ENCODE measurements at places on chromosomes 4 and X.
A peak's percentile ranks its signal among the peaks of the same experiment; 100 is the strongest.

GRCh38 chr4:16218950-16219349 is 7.3 kb downstream of the TAPT1 start:
- no peak overlapping the region for H3K27ac ChIP-seq
- no peak for DNase-seq
- no peak overlapping the region for H3K4me3 ChIP-seq
- no peaks in the 10 kb centered on the region for H3K27me3 ChIP-seq

- peak overlapping the region; percentile 85 for H3K27ac ChIP-seq
- no peaks in the 10 kb centered on the region for H3K27me3 ChIP-seq
- peak overlapping the region; percentile 77 for H3K4me3 ChIP-seq
- peaks cover 19% of the 10 kb centered on the region for H3K36me3 ChIP-seq
- peaks cover 35% of the 10 kb centered on the region for H3K4me1 ChIP-seq
- no peak for DNase-seq
These were observed 191.4 kb downstream of the TSPAN5 start for GRCh38 chr4:98466868-98467599.

- H3K27me3 ChIP-seq: no peaks in the 10 kb centered on the region
- H3K4me1 ChIP-seq: no peaks in the 10 kb centered on the region
- no peaks in the 10 kb centered on the region for H3K36me3 ChIP-seq
These were observed 94.1 kb downstream of the DRD5 start for GRCh38 chr4:9875516-9875915.

DNA sequence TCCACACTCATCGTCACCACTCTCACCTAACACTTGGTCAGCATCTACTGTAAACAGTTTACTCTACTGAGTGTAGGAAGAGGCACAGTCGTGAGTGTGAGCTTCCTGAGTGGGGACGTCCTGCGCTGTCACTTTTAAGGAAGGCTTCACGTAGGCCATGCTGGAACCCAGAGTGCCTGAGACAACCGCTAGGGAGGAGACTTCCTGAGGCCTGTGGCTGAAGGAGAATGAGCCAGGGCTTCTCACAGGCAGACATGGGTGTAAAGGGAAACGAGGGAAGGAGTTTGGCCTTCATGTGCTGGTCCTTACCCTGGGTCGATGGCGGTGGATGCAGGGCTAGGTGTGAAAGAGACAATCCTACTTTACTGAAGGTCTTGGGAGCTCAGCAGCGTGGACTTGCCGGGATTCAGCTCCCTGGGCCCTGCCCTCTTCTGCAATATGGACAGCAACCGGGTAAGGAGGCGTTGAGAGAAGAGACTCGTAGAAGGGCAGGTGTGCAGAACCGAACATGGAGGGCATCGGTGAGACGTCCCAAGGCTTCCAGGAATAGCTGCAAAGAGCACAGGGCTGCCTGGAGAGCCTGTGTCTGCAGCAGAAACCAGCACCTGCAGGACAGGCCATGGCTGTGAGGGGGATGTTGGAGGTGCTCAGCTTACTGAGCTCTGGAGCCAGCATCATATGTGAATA is 48.7 kb upstream of the TLR3 start:
- H3K27me3 ChIP-seq: no peaks in the 10 kb centered on the region
- peak; percentile 66 for DNase-seq
- H3K4me3 ChIP-seq: no peak overlapping the region

DNA sequence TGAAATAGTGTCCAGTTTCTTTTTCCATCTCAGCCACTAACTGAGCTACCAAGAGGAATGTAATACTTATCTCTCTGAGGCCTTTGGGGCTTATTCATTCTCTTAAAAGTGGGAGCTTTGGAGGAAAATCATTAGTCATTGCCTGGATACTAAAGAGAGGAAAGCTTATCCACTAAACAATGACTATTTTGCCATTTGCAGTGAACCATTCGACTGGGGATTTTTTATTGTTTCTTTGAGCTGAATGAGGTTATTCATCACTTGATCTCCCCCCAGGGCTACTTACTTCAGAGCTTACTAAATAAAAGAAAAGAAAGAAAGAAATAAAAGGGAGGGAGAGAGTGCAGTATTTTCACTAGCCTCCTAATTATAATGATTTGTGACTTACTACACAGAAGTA is 1329.5 kb upstream of the TENM3 start:
- DNase-seq: no peak
- no peaks in the 10 kb centered on the region for H3K4me1 ChIP-seq
- H3K36me3 ChIP-seq: no peaks in the 10 kb centered on the region
- H3K4me3 ChIP-seq: no peak overlapping the region
- no peak overlapping the region for H3K27ac ChIP-seq

- peaks cover 17% of the 10 kb centered on the region for H3K4me1 ChIP-seq
- no peak overlapping the region for H3K27ac ChIP-seq
- H3K27me3 ChIP-seq: no peaks in the 10 kb centered on the region
- no peak for DNase-seq
- no peaks in the 10 kb centered on the region for H3K36me3 ChIP-seq
These were observed 95.9 kb downstream of the RASL11B start for GRCh38 chr4:52957835-52958631.

DNA sequence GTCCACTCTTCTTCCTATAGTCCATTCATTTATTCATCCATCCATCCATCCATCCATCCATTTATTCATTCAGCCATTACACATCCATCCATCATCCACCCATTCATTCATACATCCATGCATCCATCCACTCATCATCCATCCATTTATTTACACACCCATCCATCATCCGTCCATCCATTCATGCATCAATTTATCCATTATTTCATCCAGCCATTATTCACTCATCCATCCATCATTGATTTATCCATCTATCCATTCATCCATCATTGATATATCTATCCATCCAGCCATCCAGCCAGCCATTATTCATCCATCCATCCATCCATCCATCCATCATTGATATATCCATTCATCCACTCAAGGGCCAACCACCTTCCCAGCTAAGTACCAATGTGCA is 12.7 kb downstream of the CPZ start:
- no peak for DNase-seq
- no peaks in the 10 kb centered on the region for H3K4me1 ChIP-seq
- H3K27ac ChIP-seq: no peak overlapping the region
- H3K27me3 ChIP-seq: peaks cover 9% of the 10 kb centered on the region
- no peak overlapping the region for H3K4me3 ChIP-seq

- peaks cover 15% of the 10 kb centered on the region for H3K27me3 ChIP-seq
- no peaks in the 10 kb centered on the region for H3K36me3 ChIP-seq
- H3K4me1 ChIP-seq: peaks cover 11% of the 10 kb centered on the region
- H3K27ac ChIP-seq: no peak overlapping the region
- no peak for DNase-seq
These were observed 30.3 kb downstream of the AREG start for GRCh38 chr4:74475091-74475800.

DNA sequence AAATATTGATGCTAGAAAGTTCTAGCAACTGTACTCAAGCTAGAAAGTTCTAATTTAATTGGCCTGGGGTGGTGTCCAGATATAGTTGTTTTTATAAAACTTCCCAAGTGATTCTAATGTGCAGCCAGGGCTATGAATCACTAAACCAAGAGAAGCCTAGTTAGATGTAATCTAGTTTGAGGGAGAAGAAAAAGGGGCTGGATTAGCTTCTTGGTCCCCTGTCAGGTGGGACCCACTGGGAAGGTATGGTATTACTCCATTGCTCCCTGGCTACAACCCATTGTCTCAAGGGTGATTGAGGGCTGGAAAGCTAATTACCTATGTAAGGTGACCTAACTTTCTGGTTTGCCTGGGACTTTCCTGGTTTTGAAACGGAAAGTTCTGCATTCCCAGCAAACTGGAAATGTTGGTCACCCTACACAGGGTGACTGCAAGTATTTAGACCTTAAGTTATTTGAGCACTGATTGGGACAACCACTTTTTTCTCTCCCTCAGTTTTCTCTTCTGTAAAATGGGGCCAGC is 23.9 kb upstream of the MSN start:
- peaks cover 21% of the 10 kb centered on the region for H3K4me1 ChIP-seq
- no peaks in the 10 kb centered on the region for H3K36me3 ChIP-seq
- no peaks in the 10 kb centered on the region for H3K27me3 ChIP-seq
- no peak for DNase-seq
- H3K4me3 ChIP-seq: no peak overlapping the region
